ENCODE measurements at places on chromosomes 3 and 15. TPM values are rescaled to one million over a fixed set of nuclear protein-coding genes. Genes with fewer than 3 reads are reported as not detected.

MEGF11 gene
- not detected for total RNA-seq

SI gene
- not detected for total RNA-seq

NTRK3 gene
- not detected for total RNA-seq

RBPMS2 gene
- not detected for total RNA-seq

GPR149 gene
- total RNA-seq: not detected

TRPM1 gene
- total RNA-seq: not detected

FBXW12 gene
- total RNA-seq: not detected

NIT2 gene
- total RNA-seq: 42.8 TPM

OR5H6 gene
- total RNA-seq: not detected

FETUB gene
- not detected for total RNA-seq

NANOGP8 gene
- total RNA-seq: not detected

SMCO1 gene
- total RNA-seq: not detected
